ENCODE measurements at places on chromosomes 7 and 10. TPM values are rescaled to one million over a fixed set of nuclear protein-coding genes. Genes with fewer than 3 reads are reported as not detected.

Gene KLF14
- 0.89 TPM for total RNA-seq

DNA sequence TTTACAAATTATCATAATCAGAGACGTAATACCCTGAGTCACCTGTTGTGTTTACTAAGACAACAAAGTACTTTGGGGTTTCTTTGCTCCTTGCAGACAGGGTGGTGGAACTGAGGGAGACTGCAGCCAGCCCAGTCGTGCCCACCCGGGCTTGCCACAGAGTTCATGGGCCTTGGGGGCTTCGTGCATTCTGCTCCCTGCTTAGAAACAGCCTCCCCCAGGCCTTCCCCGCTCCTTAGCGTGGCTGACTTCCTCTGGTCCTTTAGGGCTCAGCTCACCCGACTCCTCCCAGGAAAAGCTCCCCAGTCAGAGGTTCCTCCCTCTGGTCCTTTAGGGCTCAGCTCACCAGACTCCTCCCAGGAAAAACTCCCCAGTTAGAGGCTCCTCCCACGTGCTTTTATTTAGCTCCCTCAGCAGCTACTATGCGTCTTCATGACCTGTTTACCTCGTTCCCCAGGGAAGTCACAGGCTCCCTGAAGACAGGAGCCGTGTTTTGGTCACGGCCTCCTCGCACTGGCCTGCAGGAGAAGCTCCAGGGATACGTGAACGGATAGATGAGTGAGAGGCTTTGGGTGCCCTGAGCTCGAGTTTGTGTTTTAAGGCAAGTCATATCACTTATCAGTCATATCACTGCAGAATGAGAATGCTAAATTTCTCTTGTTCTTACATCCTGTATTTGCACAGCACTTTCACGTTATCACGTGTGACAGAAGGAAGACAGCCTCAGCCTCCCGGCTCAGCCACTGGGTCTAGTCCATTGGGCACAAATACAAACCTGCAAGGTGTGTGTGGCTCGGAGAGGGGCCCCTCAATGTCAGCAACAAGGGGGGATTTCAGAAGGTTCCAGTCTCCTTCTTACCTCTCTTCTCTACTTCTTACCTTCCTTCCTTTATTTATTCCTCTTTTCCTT, 52.7 kb upstream of the VIPR2 start:
- DNase-seq = no peak

Gene HOXA11
- total RNA-seq = 0.20 TPM

DNA sequence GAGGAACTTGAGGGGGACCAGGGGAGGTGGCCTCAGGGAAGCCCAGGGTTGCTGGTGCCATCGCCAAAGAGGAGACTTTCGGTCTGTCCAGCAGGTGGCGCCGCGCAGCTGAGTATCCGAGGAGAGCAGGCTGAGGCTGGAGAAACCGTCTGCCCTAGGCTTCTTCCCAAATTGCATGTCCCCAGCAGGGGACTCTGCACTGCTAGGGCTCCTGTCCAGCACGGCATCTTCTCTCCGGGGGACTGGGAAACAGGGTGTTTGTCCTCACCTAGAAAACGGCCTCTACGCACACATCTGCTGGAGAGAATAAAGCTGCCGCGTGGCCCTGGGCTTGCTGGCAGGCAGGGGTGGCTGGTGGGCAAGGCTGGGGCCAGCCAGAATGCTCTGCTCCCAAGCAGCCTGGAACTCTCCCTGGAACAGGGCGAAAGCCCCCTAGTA, 161.9 kb downstream of the SH2D4B start:
- DNase-seq = peak; percentile 52

Gene GFRA1
- 49.8 TPM for total RNA-seq

GRCh38 chr10:86100581-86101061, 266.0 kb downstream of the GRID1 start:
- no peak for DNase-seq

DNA sequence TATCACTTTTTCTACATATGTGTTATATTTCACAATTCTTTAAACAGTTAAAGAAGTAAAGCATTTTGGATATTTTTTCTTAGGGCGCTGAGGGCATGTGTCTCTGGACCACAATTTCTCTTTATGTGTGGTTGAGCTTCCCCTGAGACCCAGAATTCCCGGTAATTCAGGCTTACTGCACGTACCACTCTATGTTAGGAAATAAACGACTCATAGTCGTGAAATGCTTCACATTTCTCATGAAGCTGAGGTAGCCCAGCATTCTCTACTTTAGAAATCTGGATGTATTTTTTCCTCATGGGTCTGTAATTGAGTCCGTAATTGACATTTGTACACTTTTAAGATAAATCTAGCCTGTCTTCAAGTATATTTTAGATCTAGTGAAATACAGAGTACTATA, 170.6 kb downstream of the FZD1 start:
- no peak for DNase-seq

GRCh38 chr10:131560706-131561355, 249.3 kb upstream of the TCERG1L start:
- no peak for DNase-seq

Gene SORBS1
- total RNA-seq = 33.7 TPM

DNA sequence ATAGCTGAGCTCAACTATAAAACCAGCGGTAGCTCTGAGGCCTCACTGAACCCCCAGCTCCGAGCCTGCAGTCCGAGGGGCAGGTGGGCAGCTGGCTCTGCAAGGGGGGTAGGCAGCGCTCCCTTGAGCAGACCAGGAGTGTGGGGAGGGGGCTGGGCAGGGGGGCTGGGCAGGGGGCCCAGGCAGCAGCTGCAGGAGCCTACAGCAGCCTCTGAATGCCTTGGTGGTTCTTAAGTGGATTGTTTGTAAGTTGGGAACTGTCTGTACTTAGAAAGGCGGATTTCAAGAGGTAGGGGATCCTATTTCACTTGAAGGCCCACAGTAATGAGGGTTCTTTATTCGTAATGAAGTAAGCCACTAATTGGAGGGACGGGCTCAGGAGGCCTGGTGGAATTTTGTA, 72.3 kb downstream of the ICA1 start:
- no peak for DNase-seq

DNA sequence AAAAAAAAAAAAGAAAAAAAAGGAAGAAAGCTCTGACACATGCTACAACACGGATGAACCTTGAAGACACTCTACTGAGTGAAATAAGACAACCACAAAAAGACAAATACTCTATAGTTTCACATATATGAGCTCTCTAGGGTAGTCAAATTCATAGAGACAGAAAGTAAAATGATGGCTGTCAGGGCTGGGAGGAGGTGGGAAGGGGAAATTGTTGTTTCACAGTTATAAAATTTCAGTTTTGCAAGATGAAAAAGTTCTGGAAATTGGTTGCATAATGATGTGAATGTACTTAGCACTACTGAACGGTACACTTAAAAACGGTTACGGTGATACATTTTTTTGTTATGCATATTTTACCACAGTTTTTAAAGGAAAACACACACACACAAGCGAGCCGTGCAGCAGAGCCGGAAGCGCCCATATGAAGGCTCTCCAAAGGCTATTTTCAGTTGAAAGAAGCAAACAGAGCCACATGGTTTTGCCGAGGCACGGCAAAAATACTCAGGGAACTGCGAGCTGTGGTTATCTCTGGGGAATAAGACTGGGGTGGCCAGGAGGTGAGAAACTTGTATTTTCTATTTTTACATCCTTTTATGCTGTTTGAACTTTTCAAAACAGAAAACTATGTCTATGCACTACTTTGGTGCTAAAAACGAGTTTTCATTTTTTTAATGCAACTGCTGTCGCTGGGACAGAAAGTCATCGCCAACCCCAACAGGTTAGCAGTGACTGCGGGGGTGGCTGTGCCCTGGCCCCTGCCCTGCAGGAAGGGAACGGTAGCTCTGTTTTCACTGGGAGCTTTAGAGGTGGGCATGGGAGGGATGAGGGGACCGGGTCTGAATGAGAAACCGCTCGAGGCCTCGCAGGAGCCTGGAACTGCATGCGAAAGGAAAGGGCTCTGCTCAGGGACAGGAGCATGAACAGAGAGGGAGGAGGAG, 132.9 kb downstream of the OAT start:
- DNase-seq = no peak

DNA sequence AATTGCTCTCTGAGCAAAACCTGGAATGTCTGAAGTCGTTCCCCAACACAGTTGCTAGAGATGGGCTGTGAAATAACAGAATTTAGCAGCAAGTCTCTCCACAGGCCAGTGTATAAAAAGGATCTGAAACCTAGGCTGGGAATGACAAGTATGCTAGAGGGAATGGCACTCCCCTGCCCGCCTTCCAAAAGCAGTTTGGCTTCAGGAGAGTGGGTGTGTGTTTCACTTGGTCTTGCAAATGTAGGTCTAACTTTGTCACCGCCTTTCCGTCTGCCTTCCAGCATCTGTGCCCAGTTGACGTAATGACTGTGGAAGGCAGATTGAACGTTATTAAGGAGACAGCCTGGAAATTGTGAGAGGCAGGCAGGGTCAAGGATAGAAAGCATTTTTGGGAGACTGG, 18.0 kb upstream of the MTURN start:
- DNase-seq = peak; percentile 63

Gene C7orf25
- total RNA-seq = 2.9 TPM

DNA sequence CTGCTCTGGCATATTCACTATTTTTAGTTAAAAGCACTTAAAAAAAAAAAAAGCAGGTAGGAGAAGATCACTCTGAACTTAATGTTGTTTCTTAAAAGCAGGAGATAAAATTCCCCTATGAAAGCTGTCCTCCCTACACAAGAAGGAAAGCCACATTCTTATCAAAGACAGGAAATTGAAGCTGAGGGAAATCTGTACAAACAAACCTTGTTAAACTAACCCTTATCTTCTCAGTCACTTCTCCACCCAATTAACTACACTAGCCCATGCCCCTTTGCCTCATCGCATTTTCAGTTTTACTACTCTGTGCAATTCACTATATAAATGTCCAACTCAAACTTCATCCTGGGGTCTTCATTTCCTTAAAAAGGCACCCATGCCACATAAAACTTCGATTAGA, 2.7 kb upstream of the CDCA7L start:
- DNase-seq = no peak

All from skin of body (tissue), 3 donors.